ENCODE measurements at places on chromosomes 13 and 19.

DNA sequence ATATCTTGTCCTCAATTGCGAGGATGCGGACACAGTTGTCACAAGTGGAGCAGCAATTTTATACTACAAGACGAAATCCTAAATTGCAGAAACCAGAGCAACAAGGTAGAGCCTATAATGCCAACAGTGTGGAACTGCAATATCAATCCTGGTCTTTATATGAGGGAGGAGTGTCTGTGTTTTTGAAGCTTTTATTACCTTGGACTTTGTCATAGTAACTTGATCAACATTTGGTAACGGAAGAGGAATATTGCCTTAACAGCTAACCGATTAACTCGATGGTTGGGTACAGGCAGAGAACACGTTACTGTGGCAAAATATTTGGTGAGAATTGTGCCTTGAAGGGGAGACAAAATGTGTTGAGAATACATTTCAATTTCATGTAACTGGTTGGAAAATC, 661.5 kb downstream of the FGF9 start:
- no peak for DNase-seq

GRCh38 chr19:36796714-36796992, 24.0 kb upstream of the ZNF850 start:
- DNase-seq, result no peak

- no peak for DNase-seq
Observed at GRCh38 chr19:10295847-10296591, 6.3 kb downstream of the ICAM5 start.

DNA sequence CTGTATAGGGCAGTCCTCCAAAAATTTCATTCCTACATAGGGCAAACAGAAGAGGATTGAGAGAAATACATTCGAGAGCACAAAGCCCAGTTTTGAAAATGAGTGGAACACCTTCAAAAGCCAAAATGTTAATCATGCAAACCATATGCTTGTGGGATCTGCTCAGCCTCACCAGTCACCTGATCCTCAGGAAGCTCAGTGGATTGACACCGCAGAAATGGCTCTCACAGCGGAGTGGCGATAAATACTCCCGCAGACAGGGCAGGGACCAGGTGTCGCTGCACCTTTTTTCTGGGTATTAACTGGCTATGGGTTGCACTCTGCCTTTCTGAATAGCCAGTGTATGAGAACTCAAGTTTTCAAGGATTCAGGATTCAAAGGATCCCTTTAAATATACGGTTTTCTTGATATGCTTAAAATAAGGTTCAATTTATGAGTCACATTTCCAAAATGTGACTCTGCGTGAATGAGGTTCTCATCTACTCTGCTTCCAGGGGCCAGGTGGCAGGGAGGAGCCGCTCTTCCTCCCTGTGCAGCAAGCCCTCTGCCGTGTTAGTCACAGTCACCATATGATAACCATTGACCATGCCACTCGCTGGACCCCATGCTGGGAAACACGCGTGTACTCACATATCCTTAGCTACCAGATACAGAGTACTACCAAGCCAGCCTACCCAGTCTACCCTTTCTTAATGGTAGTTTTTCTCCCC, 18.3 kb upstream of the DHRS12 start:
- no peak for DNase-seq

GRCh38 chr13:99085139-99085807, 107.4 kb upstream of the DOCK9 start:
- DNase-seq, result peak; percentile 4

DNA sequence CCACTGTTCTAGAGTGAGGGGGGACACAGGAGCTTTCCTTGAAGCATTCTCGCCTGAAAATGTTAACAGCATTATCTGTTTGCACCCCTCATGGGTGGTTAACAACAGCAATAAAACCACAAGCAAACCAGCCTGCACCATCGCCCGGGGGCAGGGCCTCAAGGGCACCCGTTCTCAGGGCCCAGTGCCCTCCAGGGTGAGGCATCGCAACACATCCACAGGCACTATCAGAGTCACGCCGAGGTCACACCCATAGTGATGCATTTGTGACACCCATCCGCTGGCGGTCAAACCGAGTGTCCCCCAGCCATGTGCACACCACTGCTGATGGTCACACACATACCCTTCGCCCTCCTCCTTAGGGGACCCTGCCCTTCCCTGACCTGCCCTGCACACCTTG, 4.6 kb downstream of the FUT5 start:
- no peak for DNase-seq

DNA sequence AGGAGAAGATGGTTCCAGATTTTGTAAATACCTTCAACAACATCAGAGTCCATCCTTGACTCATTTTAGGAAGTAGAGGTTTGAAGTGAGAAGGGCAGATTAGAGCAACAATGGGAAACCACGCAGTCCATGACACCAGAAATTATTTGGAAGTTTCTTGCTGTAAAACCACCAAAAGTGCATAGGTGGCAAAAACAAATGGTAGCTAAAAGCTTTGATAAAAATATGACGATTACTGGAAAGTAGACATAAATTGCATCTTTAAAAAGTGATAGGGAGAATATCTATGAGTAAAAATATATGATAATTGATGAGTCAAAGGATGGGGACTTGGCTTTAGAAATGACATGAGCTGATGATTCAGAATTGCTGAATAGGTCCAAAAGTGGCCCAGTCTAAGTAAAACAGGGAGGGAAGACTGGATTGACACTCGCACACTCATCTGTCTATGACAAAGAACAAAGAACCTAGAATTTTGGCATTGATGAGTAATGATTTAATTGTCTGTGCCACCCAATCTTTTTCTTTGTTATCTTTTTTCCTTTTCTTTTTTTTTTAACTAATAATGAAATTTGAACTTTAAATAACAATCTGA, 472.2 kb downstream of the MYO16 start:
- no peak for DNase-seq

DNA sequence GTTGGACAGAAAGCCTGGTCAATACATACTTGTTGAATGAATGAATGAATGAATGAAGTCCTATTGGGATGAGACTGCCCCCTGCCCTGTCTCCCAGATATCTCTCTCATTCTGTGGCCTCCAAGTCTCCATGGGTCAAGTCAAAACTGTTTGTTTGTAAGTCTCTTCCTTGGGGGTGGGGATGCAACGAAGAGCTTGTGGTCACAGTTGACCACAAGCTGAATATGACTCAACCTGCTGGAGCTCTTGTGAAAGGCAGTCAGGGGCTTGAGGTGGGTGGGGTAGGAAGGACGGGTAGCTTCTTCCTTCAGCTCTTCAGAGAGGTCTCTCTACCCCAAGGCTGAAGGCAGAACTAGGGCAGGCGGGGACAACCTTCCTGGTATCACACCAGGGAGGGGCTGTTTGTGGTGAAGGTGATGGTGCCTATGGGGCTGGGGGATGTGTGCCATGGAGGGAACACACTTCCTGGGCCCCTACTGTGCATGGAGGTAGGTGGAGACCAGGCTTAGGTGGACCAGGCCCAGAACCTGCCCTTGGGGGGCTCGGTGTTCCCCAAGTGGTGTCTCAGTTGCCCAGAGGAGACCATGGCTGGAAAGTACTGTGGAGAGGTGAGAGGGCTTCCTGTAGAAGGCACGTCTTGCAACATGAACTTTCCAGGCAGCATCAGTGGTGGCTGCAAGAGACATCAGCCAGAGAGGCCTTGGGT, 8.0 kb downstream of the MYO1F start:
- peak; percentile 73 for DNase-seq

DNA sequence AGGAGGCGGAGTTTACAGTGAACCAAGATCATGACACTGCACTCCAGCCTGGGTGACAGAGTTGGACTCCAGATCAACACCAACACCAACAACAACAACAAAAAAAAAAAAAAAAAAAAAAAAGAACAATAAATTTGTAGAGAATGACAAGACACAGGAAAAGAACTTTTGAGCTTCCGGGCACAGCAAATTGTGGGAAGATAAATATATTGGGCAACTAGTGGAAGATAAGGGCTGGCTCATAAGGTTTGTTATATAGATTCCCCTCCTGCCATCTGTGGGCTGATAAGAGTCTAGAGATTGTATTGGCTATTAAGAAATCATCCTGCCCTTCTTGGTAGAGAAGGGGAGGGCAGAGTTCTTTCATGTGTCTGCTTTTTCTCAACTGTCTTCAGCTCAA, 33.1 kb upstream of the CYP2S1 start:
- no peak for DNase-seq

DNA sequence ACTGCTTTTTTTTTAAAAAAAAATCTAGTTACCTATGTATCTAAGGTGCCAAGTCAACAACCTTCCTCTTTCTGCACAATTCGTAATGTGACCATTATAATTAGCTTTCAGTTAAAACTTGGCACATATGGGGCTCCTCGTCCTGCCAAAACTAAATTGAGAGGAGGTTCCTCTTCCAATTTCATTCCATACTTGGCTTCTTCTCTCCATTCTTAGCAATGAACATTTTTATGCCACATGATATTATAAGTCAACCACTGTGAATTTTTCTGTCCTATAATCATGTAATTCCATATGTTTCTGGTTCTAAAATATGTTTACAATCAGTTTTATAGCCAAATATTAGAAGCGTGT, 177.0 kb downstream of the DCLK1 start:
- no peak for DNase-seq

Measured in activated effector memory CD4-positive, alpha-beta T cell treated with Interleukin-2 at 50 U/mL for 16 hours (primary cell).